ENCODE measurements at places on chromosomes 16 and 17.

DNA sequence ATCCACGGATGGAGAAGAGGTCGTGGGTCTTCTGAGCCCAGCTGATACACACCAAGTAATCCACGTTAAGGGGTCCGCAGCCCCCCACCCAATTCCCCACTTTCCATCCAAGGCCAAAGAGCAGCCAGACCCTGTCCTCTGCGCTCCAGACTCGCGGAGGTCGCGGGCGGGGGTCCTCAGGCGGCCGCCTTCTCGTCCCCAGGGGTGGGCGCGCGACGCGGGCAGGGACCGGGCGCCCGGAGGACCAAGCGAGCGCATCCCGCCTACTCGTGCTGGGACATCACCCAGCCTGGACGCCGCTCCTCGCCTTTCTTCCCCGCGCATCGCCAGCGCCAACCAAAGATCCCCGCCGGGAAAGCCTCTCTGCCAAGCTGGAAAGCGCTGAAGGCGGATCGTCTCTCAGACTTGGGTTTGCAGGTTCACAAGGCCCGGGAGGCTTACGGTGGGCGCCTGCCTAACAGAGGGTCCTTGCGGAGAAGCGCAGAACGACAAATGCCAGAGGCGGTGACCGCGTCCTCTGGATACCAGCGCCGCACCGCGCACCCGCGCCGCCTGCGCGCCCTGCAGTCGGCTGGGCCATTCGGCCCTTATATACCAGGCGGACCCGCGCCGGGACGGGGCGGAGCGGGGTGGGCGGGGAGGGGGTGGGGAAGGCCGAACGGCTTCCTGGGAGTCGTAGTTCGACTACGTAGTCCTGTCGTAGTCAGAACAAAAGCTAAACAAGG is 471.6 kb downstream of the SOX9 start:
- DNase-seq, result peak; percentile 86

DNA sequence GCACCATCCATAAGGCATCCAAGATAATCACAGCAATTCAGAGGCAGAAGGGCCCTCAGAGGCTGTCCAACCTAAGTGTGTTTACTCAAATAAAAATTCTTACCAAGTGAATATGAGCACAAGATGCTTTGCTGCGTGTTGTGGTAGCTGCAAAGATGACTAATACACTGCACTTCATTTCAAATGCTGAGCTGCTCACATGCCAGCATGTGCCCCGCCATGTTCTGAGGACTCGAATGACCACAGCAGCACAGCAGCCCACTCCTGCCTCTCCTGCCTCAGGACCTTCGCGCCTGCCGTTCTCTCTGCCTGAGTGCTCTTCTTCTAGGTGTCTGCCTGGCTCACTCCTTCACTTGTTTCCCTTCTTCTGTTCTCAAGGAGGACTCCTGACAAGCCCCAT is 19.0 kb downstream of the PIK3R5 start:
- DNase-seq, result peak; percentile 45

DNA sequence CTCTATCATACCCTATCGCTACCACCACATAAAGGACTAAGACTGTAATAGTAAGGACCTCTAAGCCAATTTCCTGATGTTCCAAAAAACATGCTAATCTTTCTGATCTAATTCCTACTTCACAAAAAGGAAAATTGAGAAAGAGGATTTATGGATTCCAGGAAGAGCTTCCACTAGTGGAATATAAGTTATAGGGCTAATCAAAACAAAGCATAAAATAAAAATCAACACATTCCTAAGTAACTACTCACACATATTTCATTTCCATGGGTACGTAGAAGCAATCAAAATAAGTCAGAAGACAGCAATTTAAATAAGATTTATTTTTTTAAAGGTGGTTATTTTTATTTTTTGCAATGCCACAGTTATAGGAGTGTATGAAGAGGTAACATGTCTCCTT is 12.4 kb downstream of the CCDC43 start:
- no peak for DNase-seq

- no peak for DNase-seq
These were observed 20.9 kb upstream of the CACNG5 start for GRCh38 chr17:66814026-66814425.

DNA sequence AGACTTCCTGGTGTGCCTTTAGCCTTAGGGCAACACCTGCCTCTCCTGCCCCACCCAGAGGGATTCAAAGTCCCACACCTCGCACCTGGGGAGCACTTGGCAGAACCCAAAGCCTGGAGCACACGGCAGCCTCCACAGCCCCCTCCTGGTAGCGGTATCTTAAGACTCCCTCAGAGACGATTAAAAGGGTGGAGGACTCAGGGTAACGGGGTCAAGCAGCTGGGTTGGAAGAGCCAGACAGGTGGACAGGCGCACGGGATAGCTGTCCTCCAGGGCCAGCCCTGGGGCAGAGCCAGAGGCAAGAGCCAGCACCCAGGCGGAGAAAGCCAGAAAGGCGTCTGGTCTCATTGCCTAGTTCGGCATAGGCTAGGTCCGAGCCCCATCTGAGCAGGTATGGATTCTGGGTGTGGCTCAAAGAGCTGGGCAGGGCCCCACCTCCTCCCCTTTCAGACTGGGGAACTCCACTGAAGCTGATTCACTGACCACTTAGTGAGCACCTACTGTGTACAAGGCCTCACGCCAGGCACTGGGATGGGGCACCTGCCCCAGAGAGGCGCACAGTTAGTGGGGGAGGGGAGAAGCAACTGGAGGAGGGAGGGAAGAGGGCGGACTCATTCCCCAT is 55.0 kb upstream of the MEAK7 start:
- no peak for DNase-seq

- no peak for DNase-seq
These were observed 60.6 kb upstream of the DHX40 start for GRCh38 chr17:59504821-59505220.

GRCh38 chr17:74199306-74200092 is 4.0 kb upstream of the RPL38 start:
- DNase-seq, result peak; percentile 80

DNA sequence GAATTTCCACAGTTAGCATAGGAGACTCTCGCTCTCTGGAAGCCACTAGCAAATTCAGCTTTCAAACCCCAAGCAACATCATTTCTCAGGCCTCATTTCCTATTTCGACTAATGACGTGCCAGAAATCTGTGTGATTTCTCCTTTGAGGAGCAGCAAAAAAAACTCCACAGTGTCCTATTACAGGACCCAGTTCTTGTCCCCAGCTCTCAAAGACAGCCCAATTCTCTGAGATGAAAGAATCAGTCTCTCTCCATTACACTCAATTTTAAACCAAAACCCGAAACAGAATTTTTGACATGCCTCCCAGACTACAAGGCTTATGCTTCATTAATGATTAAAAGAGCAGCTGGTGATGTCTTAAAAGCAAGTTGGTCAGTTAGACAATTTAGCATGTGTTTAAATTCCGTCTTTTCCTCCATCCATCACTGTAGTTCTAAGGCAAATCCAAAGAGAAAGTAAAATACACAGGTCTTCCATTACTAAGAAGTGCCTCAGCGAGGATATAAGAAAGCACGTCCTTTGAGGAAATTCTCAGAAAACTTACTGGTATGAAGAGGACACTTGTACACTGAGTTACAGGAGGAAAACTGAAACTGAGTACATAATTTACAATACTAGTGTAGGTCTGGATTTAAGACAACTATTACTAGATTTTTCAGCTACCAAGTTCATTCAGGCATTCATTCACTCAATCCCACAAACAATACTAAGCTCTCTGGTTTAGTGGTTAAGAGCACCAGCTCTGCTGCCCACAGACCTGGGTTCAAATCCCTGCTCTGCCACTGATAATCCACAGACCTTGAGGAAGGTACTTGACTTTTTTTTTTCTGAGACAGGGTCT is 12.5 kb downstream of the TOM1L2 start:
- no peak for DNase-seq

DNA sequence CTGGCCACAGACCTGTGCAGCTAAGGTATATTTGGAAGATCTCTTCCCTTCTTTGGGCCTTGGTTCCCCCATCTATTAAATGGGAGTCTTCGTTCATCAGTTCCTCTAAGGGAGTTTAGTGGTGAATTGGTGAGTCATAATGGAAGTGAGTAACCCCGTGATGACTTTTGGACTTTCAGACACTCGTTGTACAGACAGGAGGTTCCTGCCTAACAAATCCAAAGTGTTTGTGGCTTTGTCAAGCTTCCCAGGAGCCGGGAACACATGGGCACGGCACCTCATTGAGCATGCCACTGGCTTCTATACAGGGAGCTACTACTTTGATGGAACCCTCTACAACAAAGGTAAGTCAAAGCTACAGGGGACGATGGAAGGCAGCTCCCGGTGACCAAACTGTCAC is 40.4 kb downstream of the WSCD1 start:
- no peak for DNase-seq
